ENCODE measurements at places on chromosomes 11 and 22.

GRCh38 chr22:26835929-26836528 lies 178.6 kb downstream of the MIAT start:
- peak; percentile 9 for DNase-seq

DNA sequence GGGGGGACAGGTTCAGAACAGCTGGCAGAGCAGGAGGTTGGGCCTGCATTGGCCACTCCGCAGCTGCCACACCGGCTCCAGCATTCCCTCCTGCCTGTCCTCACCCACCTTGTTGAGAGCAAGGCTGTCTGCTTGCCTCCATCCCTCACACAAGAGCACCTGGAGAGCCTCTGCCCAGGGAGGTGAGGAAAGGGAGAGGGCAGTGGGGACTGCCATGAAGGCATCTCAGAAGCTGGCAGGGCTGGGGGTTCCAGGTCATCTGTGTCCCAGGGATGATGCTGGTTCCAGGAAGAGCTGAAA lies 27.1 kb downstream of the RSPH14 start:
- DNase-seq: no peak

GRCh38 chr11:9493492-9493891 lies 32.7 kb downstream of the ZNF143 start:
- no peak for DNase-seq

GRCh38 chr22:27142286-27142685 lies 484.9 kb downstream of the MIAT start:
- DNase-seq: no peak

GRCh38 chr11:14117632-14118031 lies 155.1 kb downstream of the SPON1 start:
- no peak for DNase-seq

DNA sequence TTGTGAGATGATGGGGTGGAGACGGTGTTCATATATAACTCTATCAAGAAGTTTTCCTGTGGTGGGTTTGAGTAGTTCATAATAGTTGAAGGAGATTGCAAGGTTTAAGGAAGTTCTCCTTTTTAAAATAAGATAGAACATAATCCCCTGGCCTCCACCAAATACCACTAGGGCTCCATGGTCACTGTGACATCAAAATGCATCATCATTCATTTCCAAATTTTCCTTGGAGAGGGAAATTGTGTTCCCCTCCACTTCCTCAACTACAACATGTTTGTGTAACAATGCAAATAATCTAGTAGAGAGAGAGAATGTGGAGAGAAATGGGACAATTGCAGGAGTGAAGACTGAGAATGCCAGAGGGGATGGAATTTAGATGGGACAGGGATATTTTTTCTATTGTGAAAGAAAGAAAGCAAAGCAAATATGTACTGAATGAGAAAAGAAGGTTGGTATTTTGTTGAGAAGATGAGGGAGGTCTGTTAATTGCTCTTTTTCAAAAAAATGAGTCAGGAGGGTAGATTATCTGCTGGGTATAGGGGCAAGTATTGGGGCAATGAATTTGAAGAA lies 33.4 kb upstream of the ZBED5 start:
- DNase-seq: peak; percentile 59

DNA sequence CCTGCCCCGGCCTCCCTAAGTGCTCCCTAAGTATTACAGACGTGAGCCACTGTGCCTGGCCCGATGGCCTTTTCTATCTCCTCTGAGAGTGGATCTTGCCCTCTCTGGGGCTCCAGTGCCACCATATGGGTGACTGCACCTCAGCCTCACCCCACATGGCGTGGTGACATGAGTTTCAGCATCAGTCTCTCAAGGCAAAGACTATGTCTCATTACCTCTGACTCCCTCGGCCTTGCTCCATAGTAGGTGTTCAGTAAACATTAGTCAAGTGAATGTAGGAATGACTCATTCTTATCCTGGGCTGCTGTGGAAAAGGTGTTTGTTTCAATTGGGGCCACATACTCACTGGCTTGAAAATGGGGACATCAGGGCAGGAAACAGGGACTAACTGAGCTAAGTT lies 168.8 kb downstream of the GRIK4 start:
- no peak for DNase-seq

DNA sequence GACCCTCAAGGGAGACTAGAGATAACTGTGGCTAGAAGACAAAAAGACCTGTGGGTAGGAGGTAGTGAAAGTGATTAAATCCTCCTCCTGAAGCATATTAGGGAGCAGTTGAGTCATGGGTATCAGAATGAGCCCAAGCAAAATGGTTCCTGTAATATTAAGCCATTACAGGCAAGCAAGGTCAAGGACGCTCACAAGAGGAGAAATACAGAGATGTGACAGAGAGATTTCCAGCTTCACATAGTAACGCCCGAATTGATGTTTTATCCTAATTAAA lies 77.7 kb downstream of the FAM76B start:
- no peak for DNase-seq

Measured in inflammatory macrophage treated with lipopolysaccharide for 1 hour (primary cell).